LHCN-M2 (cell line): ENCODE measurements at places on chromosomes 1 and 21. TPM values are rescaled to one million over a fixed set of nuclear protein-coding genes. Genes with fewer than 3 reads are reported as not detected.

GRCh38 chr1:109527098-109527811, 12.4 kb upstream of the GPR61 start:
- DNase-seq = no peak

Gene ADAMTS1
- total RNA-seq = 82.8 and 101 TPM in 2 replicates

Gene VWA5B1
- not detected in 2 replicates for total RNA-seq

- no peak for DNase-seq
These were observed 106.6 kb downstream of the VPS13D start for GRCh38 chr1:12336413-12336812.

- no peak for DNase-seq
These were observed 10.9 kb upstream of the MIXL1 start for GRCh38 chr1:226212545-226212944.

DNA sequence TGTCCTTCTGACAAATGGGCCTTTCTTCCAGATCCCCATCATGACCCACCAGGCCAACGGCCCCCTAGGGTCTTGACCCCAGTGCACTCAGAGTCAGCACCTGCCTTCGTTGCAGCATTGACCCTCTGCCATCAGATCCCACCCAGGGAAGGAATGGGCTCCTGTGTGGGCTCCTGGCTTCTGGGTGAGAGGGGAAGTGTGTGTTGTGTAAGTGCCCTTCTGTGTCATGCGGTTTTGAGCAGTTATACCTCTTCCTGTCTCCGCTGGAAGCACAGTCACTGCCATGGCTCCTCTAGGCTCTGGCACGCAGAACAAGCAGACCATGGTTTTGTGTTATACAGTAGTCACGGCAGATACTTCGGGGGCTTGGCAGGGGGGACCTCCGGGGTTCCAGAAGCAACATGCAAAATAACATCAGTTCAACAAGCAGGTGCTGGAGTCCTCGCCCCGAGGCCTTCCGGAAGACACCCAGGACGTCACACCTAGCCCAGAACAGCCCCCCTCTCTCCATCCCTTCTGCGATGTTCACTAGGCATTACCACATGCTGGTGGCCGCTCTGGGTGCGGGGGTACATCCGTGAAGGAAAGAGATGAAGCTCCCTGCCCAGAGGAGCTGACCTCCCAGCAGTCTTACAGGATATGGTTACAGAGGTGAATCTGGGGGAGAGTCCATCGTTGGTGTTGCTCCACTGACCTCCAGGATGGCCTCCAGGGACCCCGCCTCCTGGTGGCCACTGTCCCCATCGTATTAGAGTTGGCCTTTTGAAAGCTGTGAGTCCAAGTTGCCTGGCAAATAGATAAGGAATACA, 17.4 kb upstream of the KCNAB2 start:
- peak; percentile 27 for DNase-seq

Gene CLCA1
- not detected in 2 replicates for total RNA-seq

Gene NBPF6
- not detected in 2 replicates for total RNA-seq

Gene DCDC2B
- not detected in 2 replicates for total RNA-seq

DNA sequence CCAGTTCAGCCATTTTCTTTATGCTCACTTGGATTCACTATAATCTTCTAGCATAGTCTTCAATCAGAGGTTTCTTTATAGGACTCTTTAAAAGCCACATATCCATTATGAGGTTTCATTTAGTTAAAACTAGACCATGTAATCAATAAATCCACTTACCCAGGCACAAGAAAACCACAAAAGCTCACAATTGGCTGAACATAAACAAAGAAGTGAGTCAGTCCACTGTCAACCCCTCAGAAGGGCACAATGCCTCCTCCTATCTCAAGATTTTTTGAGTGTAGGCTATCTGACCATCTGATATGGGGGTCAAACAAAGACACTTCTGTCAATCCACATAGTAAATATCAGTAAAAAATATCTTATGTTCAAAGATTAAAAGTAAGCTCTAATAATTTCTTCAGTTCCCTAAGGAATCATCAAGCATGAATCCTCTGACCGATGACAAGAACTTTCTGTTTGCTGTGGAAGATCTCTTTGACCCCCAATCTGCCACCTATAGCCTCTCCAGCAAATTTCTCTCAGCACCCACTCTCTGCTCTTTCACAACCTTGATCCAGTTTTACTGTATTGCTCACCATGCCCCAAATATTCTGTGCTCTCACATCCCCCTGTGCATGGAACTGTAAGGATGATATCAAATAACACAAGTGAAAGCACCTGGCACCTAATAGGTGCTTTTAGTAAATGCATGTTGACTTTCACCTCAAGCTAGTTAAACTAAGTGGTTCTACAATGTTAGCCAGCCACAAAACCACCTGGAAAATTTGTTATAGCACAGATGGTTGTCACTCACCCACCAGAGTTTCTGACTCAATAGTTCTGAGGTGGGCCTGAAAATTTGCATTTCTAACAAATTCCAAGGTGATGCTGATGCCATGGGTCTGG, 16.7 kb downstream of the RAB3B start:
- DNase-seq = no peak

- DNase-seq = no peak
These were observed 34.9 kb upstream of the FMO2 start for GRCh38 chr1:171150156-171150555.

- DNase-seq = no peak
These were observed 70.9 kb upstream of the NBPF4 start for GRCh38 chr1:108314815-108315214.

DNA sequence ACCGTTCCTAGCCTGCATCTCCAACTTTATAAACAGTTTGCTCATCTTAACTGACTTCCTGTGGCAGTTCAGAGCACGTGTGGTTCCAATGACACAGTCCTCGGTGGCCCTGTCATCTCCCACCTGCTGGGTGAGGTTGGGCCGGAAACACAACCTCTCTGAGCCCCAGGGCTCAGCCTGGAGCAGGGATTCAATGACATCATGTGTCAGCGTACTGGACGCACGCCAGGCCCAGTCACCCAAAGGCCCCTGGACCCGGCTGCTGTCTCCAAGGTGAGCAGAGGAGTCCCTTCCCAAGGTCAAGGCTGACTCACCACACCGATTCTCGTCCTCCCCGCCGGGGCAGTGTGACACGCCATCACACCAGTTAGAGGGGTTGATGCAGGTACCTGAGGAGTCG, 19.9 kb downstream of the TMPRSS2 start:
- DNase-seq = no peak

- DNase-seq = no peak
These were observed 74.5 kb downstream of the RHOU start for GRCh38 chr1:228809621-228810394.

DNA sequence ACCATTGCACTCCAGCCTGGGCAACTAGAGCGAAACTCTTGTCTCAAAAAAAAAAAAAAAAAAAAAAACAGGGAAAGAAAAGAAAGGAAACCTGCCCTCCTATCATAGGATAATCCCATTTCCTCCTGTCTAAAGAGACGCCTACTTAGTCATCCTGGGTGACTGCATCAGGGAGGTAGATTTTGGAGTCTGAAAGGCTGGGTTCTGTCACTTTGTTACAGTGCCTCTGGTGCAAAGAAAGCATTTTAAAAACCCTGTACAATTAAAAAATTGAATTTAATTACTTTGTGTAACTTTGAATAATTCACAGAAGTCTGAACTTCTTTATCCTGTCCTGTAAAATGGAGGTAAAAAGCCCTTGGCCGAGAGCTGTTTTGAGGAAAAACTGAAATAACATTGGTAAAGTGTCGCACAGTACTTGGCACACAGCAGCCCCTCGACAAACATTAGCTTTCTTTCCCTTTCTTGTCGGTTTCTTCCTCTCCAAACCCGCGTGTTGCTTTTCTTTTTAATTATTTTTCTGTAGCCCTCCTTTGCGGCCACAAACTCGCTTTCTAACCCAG, 657 bp upstream of the HDAC1 start:
- no peak for DNase-seq

GRCh38 chr1:99735852-99736251, 30.6 kb downstream of the FRRS1 start:
- no peak for DNase-seq

GRCh38 chr1:62613890-62614289, 16.6 kb downstream of the ANGPTL3 start:
- DNase-seq = no peak

GRCh38 chr1:109977657-109978378, 6.7 kb upstream of the AHCYL1 start:
- no peak for DNase-seq

DNA sequence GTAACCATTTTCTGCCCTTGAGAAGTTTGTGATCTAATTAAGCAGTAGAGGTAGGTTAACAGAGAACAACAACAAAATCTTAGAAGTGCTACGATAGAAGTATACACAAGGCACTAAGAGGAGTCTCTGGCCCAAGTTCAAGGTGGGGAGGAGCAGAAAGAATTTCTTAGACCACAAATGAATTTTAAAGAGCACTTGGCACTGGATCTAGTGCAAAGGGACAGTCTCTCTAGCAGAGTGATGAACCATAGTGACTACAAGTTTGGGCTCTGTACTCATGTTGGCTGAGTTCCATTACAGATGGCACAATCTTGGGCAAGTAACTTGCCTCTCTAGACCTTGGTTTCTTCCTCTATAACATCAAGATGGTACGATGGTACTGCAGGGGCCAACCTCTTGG, 33.3 kb upstream of the PIGC start:
- DNase-seq = no peak

GRCh38 chr1:183841950-183842794, 37.3 kb downstream of the RGL1 start:
- DNase-seq = peak; percentile 90

GRCh38 chr1:2983319-2983705, 38.0 kb upstream of the ACTRT2 start:
- no peak for DNase-seq

Gene FAM72C
- 0.13 and 1.8 TPM in 2 replicates for total RNA-seq

- peak; percentile 90 for DNase-seq
These were observed 124.6 kb upstream of the ZNF648 start for GRCh38 chr1:182185842-182186756.

GRCh38 chr1:201562257-201562656, 23.3 kb downstream of the NAV1 start:
- DNase-seq = peak; percentile 94

DNA sequence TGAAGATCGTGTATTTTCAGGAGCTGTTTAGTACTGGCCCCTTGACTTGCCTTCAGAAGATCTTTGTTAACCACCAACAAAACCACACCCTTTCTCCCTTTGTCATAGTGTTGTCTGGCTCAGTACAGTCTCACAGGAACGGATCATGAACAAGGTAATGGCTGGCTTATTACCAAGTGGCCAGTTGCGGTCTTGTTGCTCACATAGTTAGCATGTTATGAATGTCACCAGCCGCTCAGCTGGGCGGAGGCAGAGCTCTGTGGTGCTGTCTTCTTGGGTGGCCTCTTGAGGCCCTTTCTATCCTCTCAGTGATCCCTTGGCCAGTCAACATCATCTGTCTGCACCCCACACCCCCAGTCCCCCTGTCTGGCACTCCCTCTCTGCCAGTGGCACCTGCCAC, 21.4 kb downstream of the CNIH3 start:
- DNase-seq = peak; percentile 97

DNA sequence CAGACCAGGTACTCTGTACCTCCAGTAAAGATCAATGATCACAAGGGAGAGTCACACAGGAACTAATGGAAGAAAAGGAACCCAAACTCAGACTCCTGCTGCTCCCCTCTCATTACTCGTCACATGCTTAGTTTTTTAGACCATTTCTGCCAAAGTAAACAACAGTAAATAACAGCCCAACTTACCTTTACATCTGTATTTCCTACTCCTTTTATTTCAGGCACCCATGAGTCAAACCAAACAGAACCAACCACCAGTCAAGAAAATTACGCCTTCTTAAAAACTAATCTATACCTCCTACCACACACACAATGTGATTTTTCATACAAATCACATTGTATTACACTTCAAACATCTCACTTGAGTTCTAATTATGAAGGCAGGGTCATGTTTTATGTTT, 61.4 kb upstream of the HTR1D start:
- no peak for DNase-seq

DNA sequence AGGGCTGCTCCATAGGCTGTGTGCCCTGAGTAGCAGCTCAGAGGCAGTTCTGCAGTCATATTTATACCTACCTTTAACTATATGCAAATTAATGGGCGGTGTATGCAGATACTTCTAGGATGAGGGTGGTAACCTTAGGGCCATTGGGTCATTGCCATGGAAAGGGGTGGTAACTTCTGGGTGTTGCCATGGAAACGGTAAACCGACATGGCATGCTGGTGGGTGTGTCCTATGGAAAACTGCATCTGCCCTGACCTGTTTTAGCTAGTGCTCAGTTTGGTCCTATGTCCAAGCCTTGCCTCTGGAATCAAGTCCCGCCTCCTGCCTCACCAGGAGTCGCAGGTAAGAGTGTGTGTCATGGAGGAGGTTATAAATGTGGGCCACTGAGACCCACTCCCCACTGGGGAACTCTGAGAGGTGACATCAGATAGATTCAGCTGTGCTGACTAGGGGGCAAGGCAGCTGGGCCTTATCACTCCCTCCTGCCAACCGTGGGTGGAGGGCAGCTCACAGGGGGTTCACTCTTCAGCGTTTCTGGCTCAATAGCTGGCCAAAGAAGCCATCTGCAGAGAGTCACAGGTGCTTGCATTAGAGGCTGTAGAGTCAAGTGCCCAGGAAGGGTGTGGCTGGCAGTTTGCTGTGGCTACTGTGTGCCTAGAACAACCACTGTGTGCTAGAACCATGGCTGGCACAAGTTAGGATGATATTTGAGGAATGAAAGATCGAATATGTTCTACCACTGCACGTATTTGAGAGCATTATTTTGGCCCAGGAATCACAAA, 19.0 kb downstream of the BACE2 start:
- DNase-seq = no peak

DNA sequence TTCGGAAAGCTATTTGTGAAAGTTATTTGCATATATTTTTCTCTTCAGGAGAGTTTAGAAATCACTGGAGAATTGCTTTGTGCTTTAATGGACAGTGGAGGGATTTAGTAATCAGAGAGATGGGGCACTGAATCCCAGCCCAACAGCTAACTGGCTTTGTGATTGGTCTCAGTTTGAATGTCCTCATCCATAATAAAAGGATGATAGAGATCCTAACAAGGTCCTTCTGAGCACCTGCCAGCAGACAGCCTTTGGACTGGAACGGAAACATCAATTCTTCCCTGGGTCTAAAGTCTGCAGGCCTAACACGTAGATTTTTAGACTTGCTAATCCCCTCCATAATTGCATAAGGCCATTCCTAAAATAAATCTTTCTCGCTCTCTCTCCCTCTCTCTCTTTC, 112.0 kb upstream of the ADAMTS5 start:
- no peak for DNase-seq

Gene CHODL
- 0.19 TPM in 1 of 2 replicates, not detected in the other for total RNA-seq

- no peak for DNase-seq
These were observed 15.6 kb upstream of the PIGM start for GRCh38 chr1:160047111-160047991.

- no peak for DNase-seq
These were observed 141.4 kb downstream of the PEX14 start for GRCh38 chr1:10615932-10616671.

- peak; percentile 47 for DNase-seq
These were observed 10.7 kb downstream of the CDC7 start for GRCh38 chr1:91511386-91511785.

DNA sequence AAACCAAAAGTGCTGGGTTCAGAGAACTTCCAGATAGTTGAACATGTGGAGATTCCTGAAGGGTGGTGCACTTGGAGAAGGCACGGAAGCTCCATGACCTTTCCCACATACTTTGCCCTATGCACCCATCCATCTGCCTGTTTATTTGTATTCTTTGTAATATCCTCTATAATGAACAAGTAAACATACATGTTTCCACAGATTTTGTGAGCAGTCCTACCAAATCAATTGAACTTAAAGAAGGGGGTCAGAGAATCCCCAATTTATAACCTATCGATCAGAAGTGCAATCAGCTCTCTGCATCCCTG, 121.4 kb downstream of the ADSS2 start:
- no peak for DNase-seq
